ENCODE measurements at places on chromosomes 3 and 15. TPM values are rescaled to one million over a fixed set of nuclear protein-coding genes. Genes with fewer than 3 reads are reported as not detected.
A peak's percentile ranks its signal among the peaks of the same experiment; 100 is the strongest.

Gene ISLR
- under 0.01 TPM for total RNA-seq

DNA sequence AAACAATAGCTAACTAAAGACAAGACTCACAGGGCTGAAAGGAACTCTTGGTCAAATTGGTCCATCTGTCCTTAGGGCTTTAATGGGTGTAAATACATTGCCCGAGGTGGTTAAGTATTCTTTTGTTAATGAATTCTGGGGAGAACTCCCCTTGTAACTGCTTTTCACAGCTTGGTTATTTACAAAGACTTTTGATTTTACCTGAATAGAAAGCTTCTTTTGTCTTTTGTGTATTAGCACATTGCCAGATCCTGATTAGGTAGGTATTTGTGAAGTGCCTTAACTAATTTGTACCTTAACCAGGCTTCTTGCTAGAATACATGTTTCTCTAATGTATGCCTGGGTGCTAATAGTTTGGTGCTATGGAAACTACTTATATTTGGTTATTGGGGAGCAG, 14.0 kb downstream of the CHD2 start:
- peaks cover 30% of the 10 kb centered on the region for H3K36me3 ChIP-seq
- no peaks in the 10 kb centered on the region for H3K27me3 ChIP-seq
- no peak overlapping the region for H3K4me3 ChIP-seq
- no peak overlapping the region for H3K27ac ChIP-seq
- DNase-seq, result no peak

GRCh38 chr3:50271314-50271936, 2.5 kb downstream of the SEMA3B start:
- peaks cover 17% of the 10 kb centered on the region for H3K36me3 ChIP-seq
- DNase-seq, result no peak
- no peak overlapping the region for H3K4me3 ChIP-seq
- H3K27me3 ChIP-seq, result no peaks in the 10 kb centered on the region
- H3K4me1 ChIP-seq, result peaks cover 42% of the 10 kb centered on the region

Gene CADPS
- not detected for total RNA-seq

Gene SLC12A1
- not detected for total RNA-seq

Gene IQCF5
- not detected for total RNA-seq

Gene TP63
- not detected for total RNA-seq

Gene LCTL
- total RNA-seq, result 8.9 TPM

Gene COL6A5
- total RNA-seq, result not detected

Gene AHSG
- not detected for total RNA-seq

- DNase-seq, result no peak
- H3K27ac ChIP-seq, result no peak overlapping the region
- H3K4me3 ChIP-seq, result no peak overlapping the region
- H3K4me1 ChIP-seq, result peaks cover 8% of the 10 kb centered on the region
- no peaks in the 10 kb centered on the region for H3K27me3 ChIP-seq
Observed at GRCh38 chr15:99616773-99617342, 51.1 kb downstream of the MEF2A start.

- H3K4me1 ChIP-seq, result peaks cover 3% of the 10 kb centered on the region
- no peak overlapping the region for H3K27ac ChIP-seq
- no peaks in the 10 kb centered on the region for H3K36me3 ChIP-seq
- no peak overlapping the region for H3K4me3 ChIP-seq
- DNase-seq, result peak; percentile 67
- peaks cover 43% of the 10 kb centered on the region for H3K27me3 ChIP-seq
Observed at GRCh38 chr3:184523825-184524615, 37.6 kb upstream of the EPHB3 start.

DNA sequence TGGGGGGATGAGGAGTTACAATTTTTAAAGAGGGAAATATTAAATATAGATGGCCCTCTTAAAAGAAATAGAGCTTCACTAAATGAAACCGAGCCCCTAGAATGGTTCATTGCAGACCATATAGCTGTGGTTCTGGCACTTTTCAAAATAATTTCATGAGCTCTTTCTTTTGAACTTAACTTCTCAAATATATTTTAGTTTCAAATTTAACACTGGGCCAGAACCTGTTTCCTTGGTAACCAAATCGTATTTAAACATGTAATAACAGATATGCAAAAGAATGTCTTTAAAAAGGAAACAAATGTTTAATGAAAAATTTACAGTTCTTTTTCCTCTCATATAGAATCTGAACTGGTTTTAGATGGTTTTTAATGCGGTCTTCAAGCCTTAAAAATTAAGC, 20.1 kb downstream of the ZBTB38 start:
- H3K27ac ChIP-seq, result peak overlapping the region; percentile 32
- peaks cover 23% of the 10 kb centered on the region for H3K4me1 ChIP-seq
- peaks cover 12% of the 10 kb centered on the region for H3K36me3 ChIP-seq
- no peak for DNase-seq

GRCh38 chr3:32136703-32137102, 30.3 kb downstream of the GPD1L start:
- DNase-seq, result no peak
- peaks cover 1% of the 10 kb centered on the region for H3K27me3 ChIP-seq
- no peaks in the 10 kb centered on the region for H3K4me1 ChIP-seq
- no peaks in the 10 kb centered on the region for H3K36me3 ChIP-seq

- H3K27ac ChIP-seq, result no peak overlapping the region
- H3K4me1 ChIP-seq, result peaks cover 3% of the 10 kb centered on the region
- no peak overlapping the region for H3K4me3 ChIP-seq
- DNase-seq, result no peak
Observed at GRCh38 chr3:127043731-127044510, 61.0 kb downstream of the PLXNA1 start.

Gene SERPINI2
- total RNA-seq, result not detected

Gene PYGO1
- 10.0 TPM for total RNA-seq

Gene CCDC9B
- total RNA-seq, result 19.7 TPM

GRCh38 chr3:94303897-94304296, 241.0 kb downstream of the NSUN3 start:
- H3K27ac ChIP-seq, result no peak overlapping the region
- H3K36me3 ChIP-seq, result no peaks in the 10 kb centered on the region
- no peaks in the 10 kb centered on the region for H3K4me1 ChIP-seq

DNA sequence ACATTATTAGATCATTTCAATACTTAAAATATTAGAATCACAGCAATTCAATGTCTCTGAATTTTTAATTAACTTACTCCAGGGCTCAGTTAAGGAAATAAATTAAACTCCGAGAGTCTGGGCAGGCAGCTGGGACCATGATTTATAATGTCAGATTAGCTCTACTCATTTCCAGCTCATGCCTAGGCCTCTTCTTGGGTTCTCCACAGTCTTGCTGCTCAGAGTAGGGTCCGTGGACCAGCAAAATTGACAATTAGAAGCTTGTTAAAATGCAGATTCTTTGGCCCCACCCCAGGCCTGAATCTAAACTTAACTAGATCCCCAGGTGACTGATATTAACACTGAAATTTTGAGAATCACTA, 28.2 kb downstream of the ADAMTS9 start:
- H3K4me3 ChIP-seq, result no peak overlapping the region
- DNase-seq, result no peak
- H3K36me3 ChIP-seq, result peaks cover 10% of the 10 kb centered on the region
- no peaks in the 10 kb centered on the region for H3K27me3 ChIP-seq

Gene CPLX3
- total RNA-seq, result not detected

- no peak overlapping the region for H3K4me3 ChIP-seq
- H3K27ac ChIP-seq, result no peak overlapping the region
- H3K4me1 ChIP-seq, result peaks cover 12% of the 10 kb centered on the region
- no peak for DNase-seq
- H3K27me3 ChIP-seq, result no peaks in the 10 kb centered on the region
Observed at GRCh38 chr15:37038716-37039106, 61.6 kb downstream of the MEIS2 start.

- no peaks in the 10 kb centered on the region for H3K27me3 ChIP-seq
- no peak overlapping the region for H3K27ac ChIP-seq
- DNase-seq, result no peak
- no peaks in the 10 kb centered on the region for H3K36me3 ChIP-seq
- no peak overlapping the region for H3K4me3 ChIP-seq
Observed at GRCh38 chr3:29502771-29503170, 221.9 kb downstream of the RBMS3 start.

Gene CCR3
- total RNA-seq, result not detected

DNA sequence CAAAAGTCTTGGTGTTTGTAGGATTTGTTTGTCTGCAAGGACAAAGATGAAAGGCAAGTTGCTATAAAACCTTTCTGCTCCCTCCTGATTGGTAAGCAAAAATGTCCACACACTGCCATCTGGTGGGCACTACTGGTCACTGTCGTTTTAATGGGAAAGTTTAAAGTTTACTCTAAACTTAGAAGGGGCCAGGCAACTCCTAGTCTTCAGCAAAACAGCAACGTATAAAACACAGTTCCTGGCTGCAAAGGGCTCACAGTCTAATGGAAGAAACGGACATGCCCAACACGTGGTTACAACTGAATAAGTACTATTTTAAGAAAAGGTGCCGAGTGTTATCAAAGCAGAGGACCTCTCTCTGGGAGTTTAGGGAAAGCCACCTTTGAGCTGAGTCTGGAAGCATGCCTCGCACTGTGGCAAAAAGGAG, 23.7 kb upstream of the TPRG1 start:
- no peak overlapping the region for H3K4me3 ChIP-seq
- 0 out of 2 replicates have a peak, but pooled peaks cover 3% of the 10 kb centered on the region for H3K4me1 ChIP-seq
- H3K27me3 ChIP-seq, result peaks cover 9% of the 10 kb centered on the region
- H3K27ac ChIP-seq, result no peak overlapping the region
- peak; percentile 67 for DNase-seq

DNA sequence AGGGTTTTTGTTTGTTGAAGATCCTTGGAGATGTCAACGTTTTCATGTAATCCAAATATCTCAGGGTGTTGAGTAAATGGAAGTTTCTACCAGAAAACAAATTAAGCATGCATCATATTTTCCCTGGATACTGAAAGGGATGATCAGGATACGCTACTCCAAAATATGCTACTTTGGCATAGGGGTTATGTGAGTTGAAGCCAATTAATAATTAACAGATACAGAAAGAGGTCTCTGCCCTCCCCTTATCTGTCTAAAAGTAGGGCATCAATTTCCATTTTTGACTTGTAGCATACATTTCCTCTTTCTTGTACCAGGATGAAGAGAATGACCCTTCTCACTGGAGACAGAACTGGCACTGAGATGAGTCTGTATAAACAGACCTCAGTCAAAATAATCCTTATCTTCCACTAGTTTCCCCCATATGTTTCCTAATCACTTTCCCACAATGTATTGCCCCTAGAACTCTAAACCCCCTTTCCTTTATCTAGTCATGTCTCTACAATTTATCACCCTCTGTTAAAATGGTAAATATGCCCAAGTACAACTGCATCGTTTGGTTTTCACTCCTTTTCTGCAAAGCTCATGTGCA, 17.4 kb upstream of the ASB14 start:
- H3K27me3 ChIP-seq, result peaks cover 2% of the 10 kb centered on the region
- H3K27ac ChIP-seq, result no peak overlapping the region
- no peak overlapping the region for H3K4me3 ChIP-seq

GRCh38 chr3:153246331-153246730, 84.3 kb downstream of the RAP2B start:
- H3K27me3 ChIP-seq, result no peaks in the 10 kb centered on the region
- peak overlapping the region; percentile 80 for H3K27ac ChIP-seq
- no peaks in the 10 kb centered on the region for H3K36me3 ChIP-seq
- no peak for DNase-seq

Gene TRPM1
- 0.28 TPM for total RNA-seq

DNA sequence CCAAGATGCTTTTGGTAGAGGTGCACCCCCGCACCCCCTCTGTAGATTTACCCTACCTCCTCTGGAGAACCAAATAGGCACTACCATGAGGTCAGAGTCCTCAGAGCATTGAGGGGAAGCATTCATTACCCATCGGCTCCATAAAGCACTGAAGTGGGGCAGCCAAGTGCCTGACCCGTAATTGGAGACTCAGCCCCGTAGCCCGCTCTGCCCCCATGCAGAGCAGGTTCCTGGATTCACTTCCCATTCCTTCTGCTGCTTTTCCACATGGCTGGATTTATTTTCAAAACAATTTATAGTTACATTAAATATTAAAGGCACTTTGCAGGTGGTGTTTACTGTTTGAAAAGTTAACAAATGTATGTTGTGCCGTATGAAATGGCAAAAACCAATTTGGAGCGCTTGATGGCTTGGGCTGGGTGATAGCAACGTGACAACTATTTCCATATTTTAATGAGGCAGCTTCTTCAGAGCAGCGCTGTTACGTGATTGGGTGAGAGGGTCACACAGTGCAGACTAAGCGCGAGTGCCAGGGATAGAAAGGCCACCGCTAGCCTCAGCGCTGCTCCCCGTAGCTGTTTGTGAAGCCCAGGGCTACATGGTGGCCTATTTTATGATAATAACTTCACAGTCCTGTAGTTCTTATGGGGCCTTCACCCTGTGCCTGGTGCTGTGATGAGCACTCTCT, 373.8 kb upstream of the PROK2 start:
- no peak for DNase-seq
- H3K4me1 ChIP-seq, result peaks cover 1% of the 10 kb centered on the region
- no peak overlapping the region for H3K4me3 ChIP-seq
- no peaks in the 10 kb centered on the region for H3K36me3 ChIP-seq
- no peak overlapping the region for H3K27ac ChIP-seq
- H3K27me3 ChIP-seq, result no peaks in the 10 kb centered on the region

GRCh38 chr15:35874260-35874905, 328.4 kb upstream of the DPH6 start:
- no peaks in the 10 kb centered on the region for H3K36me3 ChIP-seq
- DNase-seq, result peak; percentile 93
- H3K27ac ChIP-seq, result no peak overlapping the region
- peaks cover 4% of the 10 kb centered on the region for H3K4me1 ChIP-seq
- no peaks in the 10 kb centered on the region for H3K27me3 ChIP-seq

DNA sequence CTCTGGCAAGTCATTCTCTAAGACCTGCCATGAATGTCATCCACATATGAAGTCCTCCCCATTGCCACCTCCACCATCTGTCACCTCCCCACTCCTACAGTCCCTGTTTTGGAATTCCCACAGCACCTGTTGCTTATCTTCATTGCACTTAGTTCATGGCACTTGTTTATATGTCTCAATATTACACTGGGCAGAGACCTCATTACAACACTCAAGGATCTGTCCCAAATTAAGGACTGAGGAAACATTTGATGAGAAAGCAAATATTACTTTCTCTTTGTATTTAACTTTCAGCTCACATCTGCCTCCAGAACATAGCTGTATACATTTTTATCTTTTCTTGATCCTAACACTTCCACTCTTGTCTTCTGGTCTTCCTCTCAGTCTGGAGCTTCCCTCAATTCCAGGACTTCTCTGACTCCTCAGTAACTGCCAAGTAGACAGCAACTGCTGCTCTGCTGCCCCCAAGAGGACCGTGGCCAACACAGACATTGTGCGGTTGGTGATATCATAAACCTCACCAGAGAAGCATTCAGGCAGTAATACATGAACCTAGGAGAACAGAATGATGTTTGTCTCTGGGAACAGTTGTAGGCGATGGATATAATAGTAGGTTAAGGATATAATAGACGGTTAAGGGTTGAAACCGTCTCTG, 45.0 kb upstream of the FGF12 start:
- no peak overlapping the region for H3K27ac ChIP-seq
- H3K27me3 ChIP-seq, result no peaks in the 10 kb centered on the region
- no peaks in the 10 kb centered on the region for H3K4me1 ChIP-seq
- no peaks in the 10 kb centered on the region for H3K36me3 ChIP-seq
- no peak overlapping the region for H3K4me3 ChIP-seq
- DNase-seq, result peak; percentile 18

- H3K4me3 ChIP-seq, result no peak overlapping the region
- H3K27ac ChIP-seq, result no peak overlapping the region
- no peak for DNase-seq
- H3K36me3 ChIP-seq, result no peaks in the 10 kb centered on the region
- no peaks in the 10 kb centered on the region for H3K4me1 ChIP-seq
Observed at GRCh38 chr15:48905847-48906246, 27.9 kb downstream of the EID1 start.

Measured in IMR-90 (cell line).